ENCODE measurements at places on chromosomes 11 and 22. TPM values are rescaled to one million over a fixed set of nuclear protein-coding genes. Genes with fewer than 3 reads are reported as not detected.

- no peak overlapping the region for H3K27ac ChIP-seq
- DNase-seq: no peak
- no peaks in the 10 kb centered on the region for H3K4me1 ChIP-seq
- H3K27me3 ChIP-seq: peaks cover 2% of the 10 kb centered on the region
Measured at GRCh38 chr11:30110691-30111090, 93.9 kb upstream of the KCNA4 start.

DNA sequence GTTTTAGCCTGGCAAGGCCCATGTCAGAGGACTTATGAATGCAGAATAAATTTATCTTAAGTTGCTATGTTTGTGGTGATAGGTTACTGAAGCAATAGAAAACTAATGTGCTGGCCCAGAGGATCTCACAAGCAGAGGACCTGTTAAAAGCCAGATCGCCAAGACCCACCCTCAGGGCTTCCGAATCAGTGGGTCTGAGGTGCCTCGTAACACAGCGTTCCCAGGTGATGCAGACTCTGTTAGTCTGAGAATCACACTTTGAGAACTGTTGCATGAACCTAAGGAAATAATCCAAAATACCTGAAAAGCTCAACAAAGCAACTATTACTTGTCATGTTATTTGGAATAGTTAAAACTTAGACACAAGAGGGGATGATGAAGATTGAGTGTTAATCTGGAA lies 6.7 kb upstream of the SCARF2 start:
- peaks cover 3% of the 10 kb centered on the region for H3K4me1 ChIP-seq
- no peaks in the 10 kb centered on the region for H3K27me3 ChIP-seq

Gene SULT4A1
- not detected for total RNA-seq

Gene OR10A2
- not detected for total RNA-seq

Gene OR9Q2
- total RNA-seq: not detected

Gene ALDH3B1
- total RNA-seq: 0.25 TPM

- H3K27ac ChIP-seq: no peak overlapping the region
- no peaks in the 10 kb centered on the region for H3K27me3 ChIP-seq
- no peaks in the 10 kb centered on the region for H3K4me1 ChIP-seq
- no peak for DNase-seq
- H3K36me3 ChIP-seq: no peaks in the 10 kb centered on the region
- H3K4me3 ChIP-seq: no peak overlapping the region
Measured at GRCh38 chr22:17817511-17818065, 43.3 kb upstream of the BID start.

Gene OR10D3
- total RNA-seq: not detected

DNA sequence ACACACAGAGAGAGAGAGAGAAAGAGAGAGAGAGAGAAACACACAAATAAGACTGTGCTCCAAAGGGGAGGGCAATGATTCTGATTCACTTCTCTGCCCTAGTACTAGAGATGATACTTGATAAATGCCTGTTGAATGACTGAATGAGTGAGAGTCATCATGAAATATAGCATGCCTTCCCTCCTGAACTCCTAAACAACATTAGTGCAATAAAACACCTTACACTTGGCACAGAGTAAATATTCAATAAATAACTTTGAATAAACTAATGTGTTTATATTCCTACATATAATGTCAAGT lies 511.2 kb upstream of the RAG2 start:
- no peaks in the 10 kb centered on the region for H3K27me3 ChIP-seq
- H3K36me3 ChIP-seq: no peaks in the 10 kb centered on the region
- no peaks in the 10 kb centered on the region for H3K4me1 ChIP-seq
- no peak overlapping the region for H3K4me3 ChIP-seq

- peak overlapping the region; percentile 30 for H3K4me3 ChIP-seq
- peak overlapping the region; percentile 47 for H3K27ac ChIP-seq
- H3K36me3 ChIP-seq: no peaks in the 10 kb centered on the region
- peaks cover 18% of the 10 kb centered on the region for H3K4me1 ChIP-seq
Measured at GRCh38 chr11:46528445-46529094, 65.3 kb downstream of the AMBRA1 start.

DNA sequence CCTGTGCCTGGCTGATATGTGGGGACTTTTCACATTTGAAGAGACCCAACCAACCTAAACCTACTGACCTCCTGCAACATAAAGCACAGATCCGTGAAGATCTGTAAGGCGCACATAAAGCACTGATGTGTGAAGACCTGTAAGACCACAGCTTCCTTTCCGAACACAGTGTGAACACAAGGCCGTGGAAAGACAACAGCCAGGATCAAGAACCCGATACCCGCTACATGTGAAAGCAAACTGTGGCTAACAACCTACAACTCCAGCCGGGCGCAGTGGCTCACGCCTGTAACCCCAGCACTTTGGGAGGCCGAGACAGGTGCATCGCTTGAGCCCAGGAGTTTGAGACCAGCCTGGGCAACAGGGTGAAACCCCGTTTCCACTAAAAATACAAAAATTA lies 17.6 kb upstream of the PPFIA1 start:
- DNase-seq: no peak
- peaks cover 10% of the 10 kb centered on the region for H3K4me1 ChIP-seq
- no peaks in the 10 kb centered on the region for H3K27me3 ChIP-seq
- no peaks in the 10 kb centered on the region for H3K36me3 ChIP-seq
- no peak overlapping the region for H3K27ac ChIP-seq

All from natural killer cell treated with Interleukin-12 subunit alpha and Interleukin-12 subunit beta and Interleukin-15 and Interleukin-18, amount 100 ng/mL, for 72 hours (primary cell).